ENCODE measurements at places on chromosomes 12 and 14.

GRCh38 chr14:67963960-67964812, 144.6 kb downstream of the RAD51B start:
- no peak for DNase-seq

- DNase-seq = no peak
These were observed 380.4 kb downstream of the ETNK1 start for GRCh38 chr12:23005387-23005786.

- DNase-seq = no peak
These were observed 48.6 kb upstream of the STAC3 start for GRCh38 chr12:57299514-57300016.

DNA sequence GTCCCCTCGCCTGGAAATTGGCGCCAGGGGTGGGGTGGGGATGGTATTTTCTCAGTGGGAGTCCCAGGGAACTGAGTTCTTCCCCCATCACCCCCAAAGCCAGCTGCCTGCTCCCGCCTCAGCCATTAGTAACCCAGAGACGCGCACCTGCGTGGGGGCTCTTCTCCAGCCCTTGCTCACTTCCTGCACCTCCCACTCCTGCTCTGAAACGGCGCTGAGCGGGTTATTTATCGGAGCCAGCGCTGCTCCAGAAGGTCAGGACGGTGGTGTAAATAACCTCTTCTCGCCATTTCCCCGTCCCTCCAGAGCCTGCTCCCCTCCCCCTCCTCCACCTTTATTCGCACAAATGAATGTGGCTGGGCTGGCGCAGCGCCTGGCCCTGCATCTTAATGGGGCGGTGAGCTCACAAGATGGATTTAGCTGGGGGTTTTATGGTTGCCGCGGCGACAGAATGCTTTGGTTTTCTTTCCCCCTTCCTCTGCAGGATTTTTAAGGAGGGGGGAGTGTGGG, 12.2 kb downstream of the GPR84 start:
- DNase-seq = no peak

- no peak for DNase-seq
These were observed 113.3 kb downstream of the PRMT8 start for GRCh38 chr12:3604286-3604685.

DNA sequence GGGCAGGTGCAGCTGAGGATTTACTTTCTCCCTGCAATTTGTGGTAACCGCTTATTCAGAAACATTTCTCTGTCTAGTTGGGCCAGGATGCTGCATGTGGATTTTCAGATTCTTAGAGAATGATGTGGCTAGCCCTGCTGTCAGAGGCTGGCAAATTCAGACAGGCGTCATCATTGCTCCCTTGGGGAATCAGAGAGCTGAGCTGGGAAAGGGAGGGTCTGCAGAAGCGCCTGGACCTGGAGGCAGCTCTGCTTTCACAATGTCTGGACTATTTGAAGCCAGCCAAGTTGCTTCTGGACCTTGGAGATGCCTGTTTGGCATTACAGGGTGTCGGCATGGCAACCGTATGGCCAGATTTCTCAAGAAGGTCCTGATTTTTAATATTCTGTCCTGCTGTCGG, 3.4 kb downstream of the GALNT16 start:
- DNase-seq = no peak

DNA sequence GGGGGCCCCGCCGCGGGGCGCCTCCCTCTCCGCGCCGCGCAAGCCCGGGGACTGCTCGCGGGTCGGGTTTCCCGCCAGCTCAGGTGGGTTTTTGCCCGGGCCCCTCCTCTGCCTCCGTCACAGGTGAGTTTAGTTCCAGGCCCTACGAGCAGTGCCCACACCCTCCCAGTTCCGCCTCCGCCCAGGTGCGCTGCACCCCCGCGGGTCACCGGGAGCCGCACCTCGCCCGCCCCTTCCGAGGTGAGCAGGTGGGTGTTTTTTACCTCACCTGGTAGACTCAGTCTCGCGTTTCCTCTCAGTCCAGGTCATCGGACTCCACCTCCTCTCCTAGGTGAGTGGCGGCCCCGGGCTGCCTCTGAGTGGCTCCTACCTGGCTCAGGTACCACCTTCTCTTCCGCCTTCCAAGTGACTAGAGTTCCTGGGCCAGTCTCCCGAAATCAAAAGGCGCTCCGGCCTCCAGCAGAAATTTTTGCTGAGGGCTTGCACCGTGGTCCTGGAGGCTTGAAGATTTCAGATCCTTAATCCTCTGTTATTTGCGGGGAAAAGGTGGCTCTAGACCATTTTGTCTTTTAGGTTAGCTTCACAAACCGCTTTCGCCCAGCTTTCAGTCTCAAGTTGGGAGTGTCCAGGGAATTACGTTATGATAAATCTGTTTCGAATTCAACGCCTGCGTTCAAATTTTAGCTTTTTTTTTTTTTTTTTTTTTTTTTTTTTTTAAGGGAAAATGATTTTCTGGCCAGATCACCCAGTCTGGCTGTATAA, at the start of gene TMEM30B:
TSS of gene TMEM30B (minus strand) at position 153 of the 762 bp plus-strand sequence. CDS start 191 bp downstream, outside the sequence.
- no peak for DNase-seq

GRCh38 chr14:92591346-92591745, 77.8 kb downstream of the RIN3 start:
- DNase-seq = no peak

DNA sequence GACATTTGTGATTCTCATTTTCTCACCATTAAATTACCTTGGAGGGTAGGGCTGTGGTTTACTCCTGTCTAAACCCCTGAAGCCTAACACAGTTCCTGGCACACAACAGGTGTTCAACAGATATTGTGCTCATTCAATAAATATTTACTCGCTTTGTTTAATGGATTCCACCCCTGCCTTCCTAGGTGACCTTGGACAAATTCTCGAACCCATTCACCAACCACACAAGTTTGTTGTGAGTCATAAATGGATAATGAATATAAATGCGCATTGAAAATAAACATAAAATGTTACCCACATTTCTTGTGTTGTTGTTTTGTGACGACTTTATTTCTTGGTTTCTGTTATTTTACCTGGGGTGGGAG, 362 bp upstream of the TSFM start:
- DNase-seq = no peak

GRCh38 chr12:107431942-107432341, 253.7 kb upstream of the PWP1 start:
- no peak for DNase-seq

DNA sequence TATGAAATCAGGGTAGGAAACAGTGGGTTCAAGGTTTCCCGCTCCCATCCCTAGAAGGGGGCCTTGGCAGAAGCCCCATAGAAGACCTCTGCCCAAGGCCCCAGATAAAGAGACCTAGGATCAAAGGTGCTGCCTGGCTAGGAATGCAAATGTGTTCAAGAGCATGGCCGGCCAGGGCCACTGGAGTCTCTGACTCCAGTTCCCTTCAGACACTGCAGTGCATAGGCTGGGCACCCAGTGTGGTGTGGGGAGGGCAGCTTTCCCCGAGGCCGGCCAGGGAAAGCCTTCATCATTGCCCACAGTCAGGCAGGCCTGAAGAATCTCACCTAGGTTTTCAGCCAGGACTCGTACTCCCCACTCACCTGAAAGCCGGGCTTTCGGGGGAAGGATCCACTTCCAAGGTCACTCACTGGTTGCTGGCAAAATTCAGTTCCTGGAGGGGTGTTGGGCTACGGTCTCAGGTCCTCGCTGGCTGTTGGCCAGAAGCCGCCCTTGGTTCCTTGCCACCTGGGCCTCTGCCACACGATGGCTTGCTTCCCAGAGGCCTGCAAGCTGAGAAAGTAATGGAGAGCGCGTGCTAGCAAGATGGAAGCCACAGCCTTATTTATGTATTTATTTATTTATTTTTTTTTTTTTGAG, 9.7 kb upstream of the PEBP1 start:
- no peak for DNase-seq

DNA sequence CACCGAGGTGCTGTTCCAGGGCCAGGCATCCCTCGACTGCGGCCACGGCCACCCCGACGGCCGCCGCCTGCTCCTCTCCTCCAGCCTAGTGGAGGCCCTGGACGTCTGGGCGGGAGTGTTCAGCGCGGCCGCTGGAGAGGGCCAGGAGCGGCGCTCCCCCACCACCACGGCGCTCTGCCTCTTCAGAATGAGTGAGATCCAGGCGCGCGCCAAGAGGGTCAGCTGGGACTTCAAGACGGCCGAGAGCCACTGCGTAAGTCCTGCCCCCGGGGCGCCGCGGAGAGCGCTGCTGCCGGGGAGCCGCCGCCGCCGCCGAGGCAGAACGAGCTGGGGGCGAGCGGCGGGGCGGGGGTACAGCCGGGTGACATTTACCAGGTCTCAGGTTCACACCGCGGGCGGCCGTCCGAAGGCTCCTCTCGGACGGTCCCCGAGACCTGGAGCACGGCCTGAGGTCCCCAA, 1.4 kb downstream of the PLXNC1 start:
- DNase-seq = no peak

- no peak for DNase-seq
These were observed 9.7 kb downstream of the DDX47 start for GRCh38 chr12:12822886-12823285.

DNA sequence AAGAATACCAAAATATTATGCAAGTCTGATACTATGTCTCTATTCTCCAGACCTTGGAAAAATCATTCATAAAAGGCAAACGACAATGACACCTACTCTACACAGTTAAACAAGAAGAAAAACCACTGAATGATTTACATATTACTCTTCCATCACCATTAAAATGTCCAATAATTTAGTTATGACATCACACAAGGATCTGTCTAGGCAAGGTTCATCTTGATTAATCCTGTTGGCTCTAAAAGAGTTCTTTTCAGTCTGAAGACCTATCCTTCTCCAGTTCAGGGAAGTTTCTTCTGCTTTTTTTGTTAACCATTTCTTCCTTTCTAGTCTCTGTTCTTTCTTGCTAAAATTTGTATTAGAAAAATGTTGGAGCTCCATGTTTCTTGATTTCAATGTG, 64.0 kb downstream of the OSBPL8 start:
- no peak for DNase-seq

- no peak for DNase-seq
These were observed 7.5 kb upstream of the CHD4 start for GRCh38 chr12:6614513-6615172.

GRCh38 chr14:94099006-94099405, 11.5 kb upstream of the IFI27 start:
- DNase-seq = no peak

GRCh38 chr14:79516009-79516408, 695.3 kb downstream of the DIO2 start:
- no peak for DNase-seq

GRCh38 chr12:14400599-14400998, 35.1 kb downstream of the ATF7IP start:
- DNase-seq = no peak

- no peak for DNase-seq
These were observed 1.3 kb downstream of the CHST11 start for GRCh38 chr12:104457746-104458693.

DNA sequence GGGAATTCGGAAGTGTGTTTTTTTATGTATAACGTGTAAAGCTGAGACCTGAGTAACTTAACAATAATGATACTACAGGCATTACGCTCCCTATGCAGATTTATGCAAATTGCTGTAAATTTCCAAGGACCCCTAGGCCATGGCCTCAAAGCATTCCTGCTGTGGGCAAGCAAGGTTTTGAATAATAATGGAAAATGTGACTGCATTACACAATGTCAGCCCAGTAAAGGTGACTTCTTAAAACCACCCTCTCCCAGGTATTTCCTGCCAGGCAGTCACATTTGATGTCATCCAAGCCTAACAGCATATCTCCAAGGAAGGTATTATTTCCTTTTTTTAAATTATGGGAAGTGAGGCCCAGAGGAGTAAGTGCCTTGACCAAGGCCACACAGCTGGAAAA, 621.0 kb downstream of the BCL11B start:
- DNase-seq = no peak

GRCh38 chr14:54627540-54628363, 60.8 kb downstream of the SAMD4A start:
- no peak for DNase-seq

DNA sequence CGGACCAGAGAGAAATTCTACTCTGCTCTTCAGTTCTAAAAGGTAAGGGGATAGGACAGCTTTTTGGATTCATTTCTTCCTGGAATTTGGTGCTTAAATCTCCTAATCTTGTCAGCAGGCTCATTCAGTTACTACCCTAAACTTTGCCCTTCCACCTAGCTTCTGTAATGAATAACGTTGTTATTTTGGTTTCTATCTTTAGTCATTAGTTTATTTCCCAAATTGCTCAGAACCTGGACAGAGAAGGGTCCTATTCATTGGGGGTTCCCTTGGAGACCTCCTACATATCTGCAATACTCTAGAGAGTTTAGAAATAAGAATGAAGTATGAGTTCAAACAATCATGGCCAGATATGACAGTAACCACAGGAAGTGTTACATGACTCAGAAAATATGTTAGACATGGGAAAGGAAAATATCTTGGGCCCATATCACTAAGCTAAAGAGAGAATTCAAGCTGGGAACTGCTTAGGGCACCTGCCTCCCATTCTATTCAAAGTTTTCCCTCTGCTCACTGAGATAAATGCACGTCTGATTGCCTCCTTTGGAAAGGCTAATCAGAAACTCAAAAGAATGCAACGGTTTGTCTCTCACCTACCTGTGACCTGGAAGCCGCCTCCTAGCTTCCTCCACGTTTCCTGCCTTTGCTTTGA, 87.9 kb downstream of the GAS2L3 start:
- peak; percentile 3 for DNase-seq

DNA sequence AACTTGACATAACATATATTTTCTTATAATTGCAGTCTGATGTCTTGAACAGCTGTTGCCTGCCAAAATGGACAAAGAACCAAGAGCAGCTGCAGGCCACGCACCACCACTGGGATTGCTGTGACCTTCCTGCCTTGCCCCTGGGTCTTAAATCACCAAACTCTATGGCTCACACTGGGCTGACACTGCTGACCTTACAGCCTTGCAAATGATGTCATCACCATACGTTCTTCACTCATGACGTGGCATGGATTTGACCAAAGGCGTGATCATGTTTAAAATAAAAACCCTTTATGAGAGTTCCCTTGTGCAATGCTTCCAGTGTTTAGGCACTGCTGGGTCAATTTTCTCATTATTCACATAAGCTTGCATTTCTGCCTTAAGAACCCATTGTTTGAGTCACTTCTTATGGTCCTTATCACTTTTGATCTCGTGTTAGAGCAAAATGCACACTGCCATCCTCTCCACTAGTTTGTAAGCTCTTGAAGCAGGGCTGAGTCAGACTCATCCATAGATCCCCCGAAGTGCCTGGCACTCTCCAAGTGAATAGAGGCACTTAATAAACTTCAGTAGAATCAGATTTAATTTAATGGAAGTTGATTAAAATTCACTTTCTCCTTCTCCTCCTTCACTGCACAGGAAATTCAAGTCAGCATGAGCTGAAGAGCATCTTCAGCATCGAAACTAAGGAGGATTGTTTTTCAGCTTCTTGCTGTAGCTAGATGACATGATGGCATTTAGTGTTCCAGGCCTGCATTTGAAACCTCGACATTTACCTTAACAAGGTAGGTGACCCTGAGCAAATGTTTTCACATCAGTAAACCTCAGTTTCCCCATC, 132.4 kb upstream of the PZP start:
- no peak for DNase-seq

- no peak for DNase-seq
These were observed 86.8 kb downstream of the ITPR2 start for GRCh38 chr12:26746121-26746714.

GRCh38 chr12:56932146-56932545, 2.1 kb downstream of the SDR9C7 start:
- no peak for DNase-seq

- DNase-seq = no peak
These were observed 14.3 kb downstream of the PGF start for GRCh38 chr14:74940956-74941565.
